ENCODE measurements at places on chromosomes 5 and 9.

DNA sequence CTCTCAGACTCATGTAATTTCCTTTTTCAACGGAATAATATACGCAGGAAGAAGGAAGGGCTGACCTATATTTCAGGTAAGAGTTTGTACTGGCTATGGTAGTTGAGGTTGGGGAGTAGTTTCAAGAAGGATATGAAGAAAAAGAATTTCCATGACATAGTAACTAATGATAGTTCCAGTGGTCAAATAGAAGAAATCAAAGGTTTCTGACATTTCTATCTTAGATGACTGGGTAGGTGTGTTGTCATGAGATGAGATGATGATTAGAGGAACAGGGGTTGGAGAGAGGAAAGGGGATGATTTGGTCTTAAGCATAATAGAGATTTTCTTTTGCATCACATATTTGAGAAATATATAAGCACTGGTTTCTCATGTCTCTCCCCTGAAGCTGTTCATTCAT lies 166.0 kb downstream of the SPATA31D1 start:
- DNase-seq, result no peak

DNA sequence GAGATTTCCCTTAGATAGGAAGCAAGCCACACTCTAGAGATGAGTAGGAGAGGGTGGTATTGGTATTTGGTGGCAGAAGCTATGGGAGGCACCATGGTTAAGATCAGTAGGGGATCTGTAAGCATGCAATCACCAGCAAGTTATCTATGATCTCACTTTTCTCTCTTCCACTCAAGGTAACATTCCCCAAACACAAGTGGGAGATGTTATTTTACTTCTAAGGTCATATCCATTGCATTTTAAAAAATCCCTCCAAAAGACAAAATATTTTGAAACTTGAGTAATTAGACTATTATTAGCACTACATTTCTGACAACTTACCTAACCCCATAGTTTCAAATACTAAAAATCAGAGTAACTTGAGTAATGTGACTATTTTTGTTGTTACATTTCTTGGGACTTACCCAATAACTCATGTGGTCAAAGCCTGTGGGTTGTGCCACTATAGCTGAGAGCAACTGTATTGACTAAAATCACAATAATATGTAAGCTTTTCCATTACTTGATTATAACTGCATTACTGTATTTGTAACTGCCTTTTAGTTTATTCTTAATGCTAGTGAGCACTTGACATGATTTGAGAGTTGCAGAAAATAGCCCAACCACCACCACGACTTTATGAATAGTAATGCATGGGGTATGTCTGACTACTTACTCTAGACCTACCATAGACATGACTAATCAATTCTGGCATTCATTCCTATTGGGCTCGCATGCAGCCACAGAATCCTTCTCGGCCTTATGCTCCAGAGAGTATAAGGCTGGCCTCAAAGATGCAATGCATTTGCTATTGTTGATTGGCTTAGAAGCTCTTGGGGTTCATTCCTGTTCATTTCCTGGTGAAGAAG lies 264.7 kb downstream of the TRIM32 start:
- no peak for DNase-seq

DNA sequence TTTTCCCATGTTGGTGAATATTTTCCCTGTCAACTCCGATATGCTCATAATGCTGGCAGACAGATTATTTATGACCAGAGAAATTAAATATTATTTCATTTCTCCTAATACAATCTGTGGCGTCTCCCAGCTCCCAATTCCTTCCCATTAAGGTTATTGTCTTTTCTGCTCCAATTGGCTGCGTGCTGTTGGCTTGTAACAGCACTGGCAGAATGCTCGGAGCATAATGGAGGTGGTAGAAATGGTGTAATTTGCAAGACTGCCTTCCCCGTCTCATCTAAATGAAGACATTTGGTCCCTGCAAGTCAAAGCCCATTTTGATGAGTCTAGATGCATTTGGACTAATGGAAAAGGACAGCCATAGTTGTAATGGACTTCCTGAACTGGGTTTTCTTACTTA lies 601.7 kb downstream of the BRINP1 start:
- DNase-seq, result no peak

- no peak for DNase-seq
These were observed 27.6 kb downstream of the RAPGEF6 start for GRCh38 chr5:131607418-131607817.

- no peak for DNase-seq
These were observed 6.4 kb downstream of the FPGS start for GRCh38 chr9:127809002-127809539.

DNA sequence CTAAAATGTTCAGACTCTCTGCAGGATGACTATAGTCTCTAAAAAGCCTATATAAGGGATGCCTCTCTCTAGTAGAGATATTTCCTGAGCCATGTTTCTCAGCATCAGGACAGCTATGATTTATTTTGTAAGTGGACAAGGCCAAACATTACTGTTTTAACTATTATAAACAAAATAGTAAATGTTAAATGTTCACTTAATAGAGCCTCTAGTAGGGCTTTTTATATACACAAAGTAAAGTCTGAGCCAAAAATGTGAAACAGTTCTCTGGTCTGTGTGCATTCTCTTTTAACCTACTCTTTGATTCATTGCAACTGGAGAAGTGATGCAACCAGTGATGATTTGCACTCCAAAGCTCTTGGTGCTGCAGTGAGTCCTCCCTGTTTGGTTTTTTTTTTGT lies 220.5 kb downstream of the GDNF start:
- DNase-seq, result no peak

DNA sequence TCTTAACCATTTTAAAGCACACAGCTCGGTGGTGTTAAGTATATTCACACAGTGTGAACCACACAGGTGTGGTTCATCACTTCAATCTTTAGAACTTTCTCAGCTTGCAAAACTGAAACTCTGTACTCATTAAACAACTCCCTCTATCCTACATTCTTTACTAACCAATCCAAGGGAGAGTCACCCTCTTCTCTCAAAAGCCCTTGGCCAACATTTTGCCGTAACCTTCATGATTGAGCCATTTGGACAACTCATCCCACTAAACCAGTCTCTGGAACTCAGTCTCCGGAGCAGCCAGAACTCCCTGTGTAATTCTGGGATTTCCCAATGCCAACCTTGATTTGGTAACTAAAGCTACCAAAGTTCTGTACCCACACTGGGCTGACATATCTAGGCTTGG lies 84.7 kb downstream of the TTC39B start:
- no peak for DNase-seq

- DNase-seq, result no peak
These were observed 9.9 kb downstream of the SLC36A3 start for GRCh38 chr5:151293624-151294023.

GRCh38 chr5:126919566-126919965 lies 110.8 kb downstream of the MARCHF3 start:
- DNase-seq, result no peak

GRCh38 chr9:95118596-95118995 lies 198.9 kb downstream of the FANCC start:
- DNase-seq, result no peak

DNA sequence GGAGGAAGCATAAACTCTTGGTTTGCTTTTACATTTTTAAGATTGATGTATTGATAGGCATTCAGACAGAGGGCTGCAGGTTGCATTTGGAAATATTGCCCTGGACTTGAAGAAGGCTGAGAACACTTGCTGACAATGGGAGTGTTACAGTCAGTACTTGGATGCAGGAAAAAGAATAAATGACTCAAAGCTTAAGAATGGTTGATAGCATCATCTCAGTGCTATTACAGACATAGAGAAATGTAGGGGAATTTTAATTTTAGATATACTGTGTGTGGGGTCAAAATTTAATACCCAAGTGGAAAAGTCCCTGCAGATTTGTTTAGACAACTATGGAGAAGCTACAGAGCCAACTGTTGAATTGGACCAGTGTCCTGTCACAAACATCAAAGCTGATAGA lies 101.1 kb downstream of the ISL1 start:
- DNase-seq, result no peak

GRCh38 chr5:1476181-1476966 lies 31.1 kb upstream of the SLC6A3 start:
- no peak for DNase-seq

DNA sequence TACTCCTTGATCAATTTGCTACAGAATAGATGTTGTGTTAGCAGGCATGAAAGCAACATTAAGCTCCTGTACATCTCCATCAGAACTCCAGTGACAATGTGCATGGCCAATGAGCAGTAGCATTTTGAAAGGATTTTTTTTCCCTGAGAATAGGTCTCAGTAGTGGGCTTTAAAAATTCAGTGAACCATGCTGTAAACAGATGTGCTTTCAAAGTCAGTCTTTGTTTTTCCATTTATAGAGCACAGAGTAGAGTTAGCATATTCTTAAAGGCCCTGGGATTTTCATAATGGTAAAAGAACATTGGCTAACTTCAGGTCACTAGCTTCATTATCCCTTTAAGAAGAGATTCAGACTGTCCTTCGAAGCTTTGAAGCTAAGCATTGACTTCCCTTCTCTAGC lies 150.8 kb downstream of the VPS13A start:
- DNase-seq, result no peak

- DNase-seq, result no peak
These were observed 162.4 kb upstream of the ZNF608 start for GRCh38 chr5:124908581-124909451.

DNA sequence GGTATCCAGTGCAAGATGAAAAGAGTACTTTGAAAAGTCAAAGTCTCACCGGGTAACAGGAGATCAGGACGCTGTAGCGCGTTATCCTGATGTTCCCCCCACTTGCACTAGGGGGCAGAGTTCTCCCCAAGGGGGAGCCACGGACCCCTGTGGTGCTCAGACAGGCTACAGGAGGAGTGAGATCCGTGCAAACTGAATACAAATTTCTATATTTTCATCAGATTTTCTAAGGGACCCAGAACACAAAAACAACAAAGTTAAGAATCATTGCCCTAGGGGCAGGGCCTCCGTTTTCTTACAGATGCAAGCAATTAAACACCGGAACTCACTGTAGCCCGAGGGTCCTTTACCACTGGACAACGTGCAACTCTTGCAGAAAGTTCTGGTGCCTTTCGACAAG lies 2.0 kb downstream of the MYO10 start:
- DNase-seq, result no peak

DNA sequence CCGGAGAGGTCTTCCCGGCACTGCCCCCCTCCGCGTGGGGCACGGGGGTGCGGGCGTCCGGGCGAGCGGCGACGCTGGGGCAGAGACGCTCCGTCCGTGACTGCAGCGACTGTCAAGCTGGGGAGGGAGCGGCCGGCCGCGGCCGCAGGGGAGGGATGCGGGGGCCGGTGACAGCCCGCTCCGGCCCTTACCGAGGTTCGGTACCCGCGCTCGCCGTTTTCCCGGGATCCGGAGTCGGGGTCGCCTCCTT lies 400 bp downstream of the KDM4C start:
- DNase-seq, result no peak

DNA sequence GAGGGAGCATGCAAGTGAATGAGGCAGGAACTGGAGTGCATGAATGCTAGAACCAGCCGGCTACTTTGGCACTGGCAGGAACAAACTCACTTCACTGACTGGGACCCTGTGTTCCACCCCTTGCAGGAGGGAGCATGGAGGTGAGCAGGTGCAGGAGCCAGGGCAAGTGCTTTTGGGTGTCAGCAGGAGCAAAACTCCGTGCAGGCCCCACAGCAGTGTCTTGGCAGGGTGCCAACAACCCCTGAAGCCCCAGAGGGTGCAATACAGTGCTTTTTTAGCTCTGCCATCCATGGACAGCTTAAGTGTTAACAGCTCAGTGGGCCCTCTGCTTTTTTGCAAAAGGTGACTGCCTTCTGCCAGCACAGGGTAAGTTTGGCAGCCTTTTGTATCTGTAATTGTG lies 245.8 kb upstream of the PCSK5 start:
- no peak for DNase-seq

DNA sequence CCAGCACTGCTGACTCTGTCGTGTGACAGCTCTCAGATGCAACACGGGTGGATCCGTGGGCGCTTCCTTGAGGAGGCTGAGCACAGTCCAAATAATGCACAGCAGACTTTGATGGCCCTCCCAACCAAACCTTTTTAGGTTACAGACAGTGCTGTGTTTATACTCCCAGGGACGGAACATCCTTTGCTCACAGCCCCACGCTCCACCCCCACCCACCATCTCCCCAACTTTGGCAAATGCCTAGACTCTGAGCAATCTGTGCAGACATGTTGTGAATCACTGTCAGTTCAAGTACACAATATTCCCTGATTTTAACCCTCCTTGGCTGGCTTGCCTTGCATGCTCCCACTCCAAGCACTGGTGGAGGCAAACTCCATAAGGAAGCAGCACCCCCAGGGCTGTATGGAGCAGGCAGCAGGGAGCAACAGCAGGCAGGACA lies 324.6 kb downstream of the MLLT3 start:
- no peak for DNase-seq

DNA sequence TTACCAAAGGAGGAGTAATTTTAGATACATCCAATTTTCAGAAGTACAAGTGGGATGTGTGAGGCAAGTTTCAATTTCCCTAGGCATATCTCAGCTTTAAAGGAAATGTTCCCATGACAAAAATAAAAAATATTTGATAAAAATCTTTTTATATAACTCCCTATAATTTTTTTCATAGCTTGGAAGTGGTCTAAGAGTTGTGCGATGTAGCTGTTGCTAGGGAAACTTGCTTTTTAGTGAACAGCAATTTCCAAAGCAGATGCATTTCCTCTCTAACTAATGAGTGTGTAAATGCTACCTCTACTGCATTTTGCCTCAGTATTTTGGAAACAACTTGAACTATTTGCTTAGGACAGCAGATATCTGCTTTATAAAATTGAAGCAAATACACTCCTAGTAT lies 39.6 kb downstream of the MACIR start:
- DNase-seq, result no peak

All from NCI-H187 treated with DMSO at 0.1 percent for 48 hours (cell line).